ENCODE measurements at places on chromosomes 12 and 14.
A peak's percentile ranks its signal among the peaks of the same experiment; 100 is the strongest.

GRCh38 chr14:96126783-96127271 lies 77.8 kb upstream of the BDKRB2 start:
- no peak for DNase-seq

DNA sequence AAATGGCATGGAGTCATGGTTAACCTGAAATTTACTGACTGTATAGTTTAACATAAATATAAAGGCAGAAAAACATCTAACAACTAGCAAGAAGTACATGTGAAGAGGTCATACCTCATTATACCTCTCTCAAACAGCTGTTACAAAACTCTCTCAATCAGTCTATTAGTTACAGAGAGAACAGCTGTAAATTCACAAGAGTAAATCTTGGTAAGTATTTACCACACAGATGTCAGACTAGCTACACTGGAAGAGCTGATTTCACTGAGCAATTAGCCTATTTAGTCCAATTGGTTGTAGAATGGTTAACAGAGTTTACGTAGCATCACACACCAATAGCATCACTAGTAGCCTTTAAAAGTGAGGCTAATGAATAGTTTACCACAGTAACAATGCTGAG lies 463.4 kb upstream of the USP15 start:
- DNase-seq = no peak

DNA sequence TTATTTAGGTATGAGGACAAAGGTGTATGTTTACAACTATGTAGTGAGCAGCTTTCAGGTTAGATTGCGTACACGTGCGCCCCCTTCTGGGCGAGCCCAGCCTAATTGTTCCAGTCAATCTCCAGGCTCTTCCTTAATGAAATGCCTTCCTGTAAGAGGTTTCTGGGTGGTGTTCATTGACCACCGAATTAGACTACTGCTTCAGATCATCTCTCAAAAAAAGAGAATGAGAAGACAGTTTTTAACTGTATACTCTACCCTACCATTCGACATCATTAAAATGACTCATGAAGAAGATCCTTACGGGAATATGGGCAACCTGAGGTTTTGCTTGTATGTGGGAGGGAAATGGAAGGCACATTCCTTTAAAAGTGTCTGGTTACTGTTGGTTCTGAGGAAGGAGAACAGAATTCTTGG lies 2.1 kb downstream of the LUM start:
- DNase-seq = peak; percentile 73

GRCh38 chr12:111761706-111762105 lies 5.0 kb upstream of the ALDH2 start:
- DNase-seq = no peak

GRCh38 chr14:22540811-22541360 lies 48.1 kb downstream of the DAD1 start:
- DNase-seq = no peak

- peak; percentile 17 for DNase-seq
These were observed 16.5 kb downstream of the TPCN1 start for GRCh38 chr12:113237748-113238147.

- DNase-seq = no peak
These were observed 39.7 kb downstream of the LRIG3 start for GRCh38 chr12:58880639-58881038.

- no peak for DNase-seq
These were observed 43.9 kb upstream of the IQSEC3 start for GRCh38 chr12:22530-23201.

DNA sequence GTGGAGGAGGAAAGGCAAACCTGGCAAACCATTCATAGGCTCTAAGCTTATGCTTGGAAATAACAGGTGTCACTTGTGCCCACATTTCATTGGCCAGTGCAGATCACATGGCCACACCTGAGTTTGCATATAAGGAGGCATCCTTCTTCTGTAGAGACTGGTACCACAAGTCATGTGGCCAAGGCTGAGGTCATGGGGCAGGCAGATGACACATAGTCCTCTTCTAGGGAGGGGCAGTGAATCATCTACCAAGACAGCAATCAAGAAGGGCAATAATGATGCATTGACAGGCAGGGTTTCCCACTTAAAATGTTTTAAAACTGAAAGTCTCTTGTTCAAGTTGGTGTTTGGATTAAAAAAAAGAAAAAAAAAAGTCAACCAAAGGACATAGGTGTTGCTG lies 77.3 kb downstream of the DAAM1 start:
- no peak for DNase-seq

DNA sequence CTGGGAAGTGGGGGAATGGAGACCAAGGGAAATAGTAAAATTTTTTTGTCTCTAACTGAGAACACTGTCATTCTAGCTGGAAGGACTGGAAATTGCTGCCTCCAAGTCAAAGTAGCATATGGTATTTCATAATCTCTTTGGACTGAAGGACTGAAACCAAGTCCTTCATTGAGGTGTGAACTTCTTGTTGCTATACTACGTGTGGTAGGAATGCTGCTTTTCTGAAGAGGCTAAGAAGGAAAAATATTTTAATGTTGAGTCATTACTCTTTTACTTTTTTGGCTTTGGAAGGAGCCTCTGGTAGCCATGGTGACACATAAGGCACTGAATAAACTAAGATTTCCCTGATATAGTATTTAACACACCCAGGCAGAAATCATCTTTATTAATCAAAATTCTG lies 465.4 kb downstream of the NPAS3 start:
- no peak for DNase-seq

DNA sequence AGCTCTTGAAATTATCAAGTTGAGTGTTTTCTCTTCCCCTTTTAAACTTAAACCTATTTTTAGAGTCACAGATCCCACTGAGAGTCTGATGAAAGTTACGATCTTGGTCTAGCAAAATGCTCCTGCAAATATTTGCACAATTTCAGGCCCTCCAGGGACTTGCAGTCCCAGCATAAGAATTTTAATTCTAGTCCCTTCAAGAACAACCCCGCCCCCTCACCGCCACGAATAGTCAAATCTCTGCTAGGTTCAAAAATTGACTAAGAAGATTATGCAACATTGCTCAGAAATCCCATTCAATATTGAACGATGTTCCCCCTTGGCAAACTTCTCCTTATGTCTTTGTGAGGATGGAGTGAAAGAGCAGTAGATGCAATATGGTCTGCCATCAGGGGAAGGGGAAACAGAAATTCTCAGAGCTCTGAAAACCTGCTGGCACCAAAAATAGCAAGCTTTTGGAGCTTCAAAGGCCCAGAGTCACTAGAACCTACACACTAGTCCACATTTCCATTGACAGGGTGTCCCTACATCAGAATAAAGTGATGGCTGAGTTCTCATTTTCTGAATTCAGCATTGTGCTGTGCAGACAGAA lies 127.5 kb upstream of the CCDC175 start:
- DNase-seq = no peak

- DNase-seq = no peak
These were observed 44.3 kb upstream of the HSPB8 start for GRCh38 chr12:119134284-119135072.

- DNase-seq = no peak
These were observed 58.3 kb upstream of the OTOGL start for GRCh38 chr12:80041071-80041470.

GRCh38 chr14:100031506-100032281 lies 33.5 kb upstream of the EVL start:
- DNase-seq = no peak

- DNase-seq = no peak
These were observed 2.8 kb upstream of the NID2 start for GRCh38 chr14:52071675-52072074.

DNA sequence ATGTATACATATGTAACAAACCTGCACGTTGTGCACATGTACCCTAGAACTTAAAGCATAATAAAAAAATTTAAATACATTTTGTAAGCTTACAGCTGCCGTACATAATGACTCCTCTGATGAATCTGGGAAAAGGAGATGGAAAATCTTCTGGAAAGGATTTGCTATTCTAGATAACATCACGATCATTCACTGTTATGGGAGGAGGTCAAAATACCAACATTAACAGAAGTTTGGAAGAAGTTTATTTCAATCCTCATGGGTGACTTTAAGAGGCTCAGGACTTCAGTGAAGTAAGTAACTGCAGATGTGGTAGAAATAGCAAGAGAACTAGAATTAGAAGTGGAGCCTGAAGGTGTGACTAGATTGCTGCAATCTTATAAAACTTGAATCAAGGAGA lies 172.2 kb downstream of the SLC16A7 start:
- DNase-seq = no peak

DNA sequence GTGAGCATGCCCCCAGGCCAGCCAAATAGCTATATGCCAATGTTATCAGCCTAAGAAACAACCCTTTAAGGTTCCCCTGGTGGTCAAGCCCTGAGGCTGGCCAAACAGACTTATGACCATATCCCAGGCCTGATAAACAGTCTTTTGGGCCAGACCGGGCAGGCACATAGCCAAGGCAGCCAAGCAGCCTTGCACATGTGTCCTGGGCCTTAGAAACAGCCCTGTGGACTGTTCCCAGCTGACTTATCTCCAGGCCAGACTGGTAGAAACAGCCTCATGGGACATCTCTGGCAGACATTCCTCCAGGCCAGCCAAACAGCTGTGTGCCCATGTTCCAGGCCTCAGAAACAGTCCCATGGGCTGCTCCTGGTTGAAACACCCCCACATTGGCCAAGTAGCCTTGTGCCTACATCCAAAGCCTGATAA lies 295.0 kb upstream of the MGAT4C start:
- DNase-seq = peak; percentile 90

DNA sequence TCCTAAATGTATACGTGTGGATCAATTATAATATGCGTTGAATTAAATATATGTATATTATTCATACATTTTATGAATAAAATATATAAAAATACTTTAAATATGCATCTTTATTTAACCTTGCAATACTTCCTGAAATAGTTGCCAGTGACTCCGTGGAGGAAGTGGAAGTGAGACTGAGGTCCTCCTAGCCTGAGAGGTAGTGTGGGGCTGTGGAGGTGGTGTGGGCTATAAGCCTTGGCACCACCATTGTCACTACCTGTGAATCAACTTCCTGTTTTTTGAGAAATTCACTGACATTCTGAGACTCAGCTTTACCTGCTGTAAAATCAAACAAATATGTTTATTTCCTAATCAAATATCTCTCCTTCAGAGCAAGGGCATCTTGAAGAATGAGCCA lies 514.2 kb downstream of the VRK1 start:
- DNase-seq = no peak

DNA sequence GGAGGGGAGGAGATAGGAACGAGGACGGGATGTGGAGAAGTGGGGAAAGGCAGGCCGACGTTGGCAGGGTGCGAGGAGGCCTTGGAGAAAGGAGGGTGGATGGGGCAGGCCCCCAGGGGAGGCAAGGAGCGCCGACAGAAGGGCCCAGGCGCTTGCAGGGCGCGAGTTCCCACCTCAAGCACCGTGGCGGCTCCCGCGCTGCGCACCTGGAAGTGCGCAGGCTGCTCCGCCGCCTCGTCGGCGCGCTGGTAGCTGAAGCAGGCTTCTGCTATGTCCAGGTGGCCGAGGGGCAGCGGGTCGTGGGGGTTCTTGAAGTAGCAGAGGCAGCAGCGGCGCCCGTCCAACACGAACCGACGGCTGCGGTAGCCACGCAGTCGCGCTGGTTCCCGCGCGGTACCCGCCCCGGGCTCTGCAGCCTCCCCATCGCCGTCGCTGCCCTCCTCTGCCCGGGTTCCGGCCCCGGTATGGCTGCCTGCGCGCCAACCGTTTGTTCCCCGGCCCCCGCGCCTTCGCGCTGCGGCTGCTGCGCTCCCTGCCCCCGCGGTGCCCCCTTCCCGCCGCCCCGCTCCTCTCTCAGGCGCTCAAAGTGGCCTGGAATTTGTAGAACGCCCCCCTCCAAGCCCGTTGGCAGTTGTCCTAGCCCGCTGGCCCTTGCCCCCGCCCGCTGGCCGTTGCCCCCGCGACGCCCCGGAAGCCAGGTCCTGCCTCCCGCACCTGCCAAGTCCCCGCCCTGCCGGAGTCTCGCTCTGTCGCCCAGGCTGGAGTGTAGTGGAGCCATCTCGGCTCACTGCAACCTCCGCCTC lies 1.1 kb upstream of the ACTR6 start:
- peak; percentile 74 for DNase-seq

GRCh38 chr14:66910311-66910840 lies 278.9 kb upstream of the GARIN2 start:
- no peak for DNase-seq

DNA sequence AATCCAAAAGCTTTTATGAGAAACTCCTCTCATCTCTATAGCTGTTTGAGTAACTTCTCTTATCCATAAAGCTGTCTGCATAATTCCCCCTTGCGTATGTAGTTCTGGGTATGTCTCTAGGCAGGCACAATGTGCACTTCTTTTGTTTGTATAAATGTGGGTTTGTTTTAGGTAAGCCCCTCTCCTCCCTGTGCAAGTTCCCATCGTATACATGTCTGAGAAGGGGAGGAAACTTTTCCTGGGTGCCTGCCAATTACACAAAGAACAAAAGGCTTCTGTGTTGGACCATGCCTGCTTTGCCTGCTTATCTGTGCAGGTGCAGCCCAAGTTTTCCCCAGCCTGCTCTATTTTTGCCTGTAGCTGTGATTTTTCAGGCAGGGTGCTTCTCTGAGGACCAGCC lies 96.7 kb downstream of the CCER1 start:
- DNase-seq = no peak

DNA sequence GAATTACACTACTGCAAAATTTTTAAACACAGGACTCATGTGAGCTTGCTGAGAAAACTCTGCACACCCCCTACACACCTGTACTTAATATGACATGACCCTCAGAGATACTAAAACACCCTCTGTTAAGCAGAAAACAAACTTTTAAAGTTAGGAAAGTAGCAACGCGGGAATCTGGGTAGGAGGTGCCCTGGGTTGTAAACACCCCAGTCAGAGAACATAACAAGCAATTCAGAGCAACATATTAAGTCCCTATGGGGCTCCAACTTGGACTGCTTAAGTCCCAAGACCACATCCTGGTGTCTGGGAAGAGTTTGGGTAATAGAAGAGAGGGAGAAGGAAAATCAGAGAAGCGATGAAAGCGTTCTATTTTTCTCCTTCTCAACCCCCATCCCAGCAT lies 1.2 kb downstream of the ATF7 start:
- no peak for DNase-seq

DNA sequence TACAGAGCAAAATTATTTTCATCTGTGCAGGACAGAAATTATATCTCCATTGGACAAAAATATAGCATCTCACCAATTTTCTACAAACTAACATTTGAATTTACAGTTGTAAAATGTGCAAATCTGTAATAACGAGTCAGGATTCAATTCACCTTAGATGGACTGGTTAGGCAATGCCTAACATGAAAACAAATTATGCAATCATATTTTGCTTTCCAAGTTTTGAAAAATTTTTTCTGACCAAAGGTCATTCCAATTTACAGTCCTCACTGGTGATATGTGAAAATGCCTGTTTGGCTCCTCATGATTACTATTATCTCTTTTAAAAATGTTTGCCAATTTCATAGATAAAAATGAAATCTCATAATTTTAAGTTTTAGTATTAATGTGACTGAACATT lies 6.5 kb upstream of the CPM start:
- no peak for DNase-seq

- no peak for DNase-seq
These were observed 186.7 kb upstream of the FKBP4 start for GRCh38 chr12:2607881-2608607.

DNA sequence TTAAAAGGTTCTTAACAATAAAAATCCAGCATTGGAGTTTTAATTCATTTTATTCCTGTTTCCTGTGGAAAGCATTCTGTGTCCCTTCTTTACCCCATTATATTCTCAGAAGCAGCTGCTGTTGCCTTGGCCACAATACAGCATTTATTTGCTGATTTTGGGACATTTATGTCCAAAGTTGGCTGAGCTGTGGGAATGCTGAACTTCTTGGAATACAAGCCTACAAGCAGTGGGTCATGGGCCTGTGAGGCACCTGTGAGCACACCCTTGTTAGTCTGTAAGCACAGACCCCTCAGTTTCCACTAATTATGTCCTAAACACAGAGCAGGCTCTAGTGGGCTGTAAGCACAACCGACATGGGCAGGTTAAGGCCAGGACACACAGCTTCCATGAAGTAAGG lies 122.2 kb upstream of the IGF1 start:
- no peak for DNase-seq

- no peak for DNase-seq
These were observed 23.8 kb downstream of the CFAP251 start for GRCh38 chr12:121942145-121942718.
